Activated naive CD4-positive, alpha-beta T cell (primary cell): ENCODE measurements at places on chromosomes 7 and 10.

DNA sequence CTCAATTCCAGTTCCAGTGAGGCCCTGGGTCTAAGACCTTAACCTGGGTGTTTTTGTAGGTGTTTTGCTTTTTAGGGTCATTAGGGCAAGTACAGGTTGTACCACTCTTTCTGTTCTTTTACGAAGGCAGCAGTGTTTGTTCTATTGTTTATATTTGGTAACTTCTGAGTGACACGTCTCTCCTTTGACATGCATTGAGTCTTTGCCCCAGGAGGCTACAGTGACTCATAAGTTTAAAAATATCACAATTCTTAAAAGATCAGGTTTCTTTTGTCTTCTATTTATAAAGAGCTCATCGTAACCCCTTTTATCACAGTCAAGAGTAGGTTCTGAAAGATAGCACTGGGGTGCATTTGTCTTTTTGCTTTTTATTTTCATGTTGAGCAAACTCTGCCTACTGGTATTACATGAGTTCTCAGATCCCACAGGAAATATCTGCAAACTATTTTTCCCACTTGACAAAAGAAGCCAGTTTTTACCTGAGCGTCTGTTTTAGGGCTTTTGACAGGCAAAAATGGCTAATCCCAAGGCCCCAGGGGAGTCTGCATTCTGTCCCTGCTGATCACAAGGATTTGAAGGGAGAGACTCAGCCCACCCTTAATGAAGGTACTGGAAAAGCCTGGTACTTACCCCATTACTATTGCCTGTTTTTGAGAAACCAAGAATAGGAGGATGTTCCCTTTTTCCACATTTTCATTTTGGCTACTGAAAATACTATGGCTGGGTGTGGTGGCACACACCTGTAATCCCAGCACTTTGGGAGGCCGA, 7.9 kb downstream of the NUDT13 start:
- DNase-seq, result no peak

GRCh38 chr7:104017001-104017400, 27.5 kb upstream of the RELN start:
- no peak for DNase-seq

- DNase-seq, result no peak
These were observed 25.9 kb downstream of the SMNDC1 start for GRCh38 chr10:110278562-110279406.

DNA sequence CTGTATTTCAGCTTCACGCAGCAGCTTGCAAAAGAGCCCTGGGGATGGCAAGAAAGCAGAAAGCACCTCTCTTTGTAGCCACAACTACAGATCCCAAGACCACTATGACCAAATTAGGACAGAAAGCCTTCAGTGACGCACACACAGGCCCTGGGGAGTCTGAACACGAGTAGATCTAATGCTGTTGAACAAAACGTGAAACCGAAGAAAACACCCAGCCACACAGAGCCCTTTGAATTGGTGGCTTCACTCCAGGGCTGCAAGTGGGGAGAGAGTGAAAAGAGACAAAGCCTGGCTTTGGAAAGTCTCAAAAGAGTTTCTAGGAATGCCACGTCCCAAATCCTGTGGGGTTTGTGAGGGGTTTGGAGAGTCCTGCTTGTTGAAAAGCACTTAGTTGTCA, 28.4 kb downstream of the PLXNA4 start:
- no peak for DNase-seq

DNA sequence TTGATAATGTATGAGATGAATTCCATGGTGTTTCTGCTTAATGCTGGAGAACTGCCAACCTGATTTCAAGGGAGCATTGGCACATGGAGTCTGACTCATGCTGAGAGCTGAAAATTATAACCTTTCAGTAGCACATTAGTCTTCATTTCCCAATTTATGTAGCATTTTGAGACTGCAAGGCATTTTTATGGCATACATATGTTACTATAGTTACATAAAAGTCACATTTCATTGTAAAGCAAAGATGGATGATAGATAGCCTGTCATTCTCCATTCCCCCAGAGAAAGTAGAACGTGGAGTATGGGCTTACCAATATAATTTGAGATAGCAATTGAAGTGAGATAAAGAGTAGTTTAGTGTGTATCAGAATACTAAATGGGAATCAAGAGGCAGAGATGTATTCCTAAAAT, 103.1 kb downstream of the SLC16A9 start:
- no peak for DNase-seq

DNA sequence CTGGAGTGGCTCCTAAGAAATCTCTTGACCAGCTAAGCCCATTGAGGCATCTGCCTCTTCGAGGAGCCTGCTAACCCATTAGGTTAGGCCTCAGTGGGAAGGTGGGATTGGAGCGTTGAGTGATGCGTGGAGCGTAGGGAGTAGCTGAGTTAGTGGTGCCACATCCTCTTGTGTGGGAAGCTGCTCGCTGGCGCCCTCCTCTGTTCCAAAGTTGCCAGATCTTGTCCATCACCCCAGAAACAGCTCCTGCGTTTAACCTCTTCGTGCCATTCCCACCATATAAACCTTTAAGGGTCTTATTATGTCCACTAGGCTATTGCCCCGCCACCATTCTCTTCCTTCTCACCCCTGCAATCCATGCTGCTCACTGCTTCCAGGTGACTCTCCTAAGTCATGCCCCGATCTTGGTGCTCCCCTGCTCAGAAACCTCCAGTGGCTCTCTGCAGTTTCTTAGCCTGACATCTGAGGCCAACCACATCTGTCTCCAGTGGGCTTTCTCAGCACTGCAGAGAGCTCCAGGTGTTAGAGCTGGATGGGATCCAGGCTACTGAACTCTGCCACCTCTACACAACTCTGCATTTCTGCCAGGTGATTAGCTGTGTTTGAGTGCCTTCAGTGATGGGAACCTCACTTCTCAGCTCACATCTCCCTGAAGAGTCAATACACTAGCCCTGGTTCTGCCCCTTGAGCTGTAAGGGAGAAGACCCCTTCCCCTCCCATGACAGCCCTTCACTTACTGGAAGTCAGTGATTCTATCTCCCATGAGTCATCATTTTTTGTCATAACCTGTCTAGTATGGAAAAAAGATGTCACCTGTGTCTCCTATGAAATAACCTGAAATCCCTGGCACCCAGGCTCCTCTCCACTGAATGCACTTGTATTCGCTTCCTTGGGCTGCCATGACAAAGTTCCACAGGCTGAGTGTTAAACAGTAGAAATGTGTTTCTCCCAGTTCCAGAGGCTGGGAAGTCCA, 65.0 kb upstream of the FGFR2 start:
- no peak for DNase-seq

DNA sequence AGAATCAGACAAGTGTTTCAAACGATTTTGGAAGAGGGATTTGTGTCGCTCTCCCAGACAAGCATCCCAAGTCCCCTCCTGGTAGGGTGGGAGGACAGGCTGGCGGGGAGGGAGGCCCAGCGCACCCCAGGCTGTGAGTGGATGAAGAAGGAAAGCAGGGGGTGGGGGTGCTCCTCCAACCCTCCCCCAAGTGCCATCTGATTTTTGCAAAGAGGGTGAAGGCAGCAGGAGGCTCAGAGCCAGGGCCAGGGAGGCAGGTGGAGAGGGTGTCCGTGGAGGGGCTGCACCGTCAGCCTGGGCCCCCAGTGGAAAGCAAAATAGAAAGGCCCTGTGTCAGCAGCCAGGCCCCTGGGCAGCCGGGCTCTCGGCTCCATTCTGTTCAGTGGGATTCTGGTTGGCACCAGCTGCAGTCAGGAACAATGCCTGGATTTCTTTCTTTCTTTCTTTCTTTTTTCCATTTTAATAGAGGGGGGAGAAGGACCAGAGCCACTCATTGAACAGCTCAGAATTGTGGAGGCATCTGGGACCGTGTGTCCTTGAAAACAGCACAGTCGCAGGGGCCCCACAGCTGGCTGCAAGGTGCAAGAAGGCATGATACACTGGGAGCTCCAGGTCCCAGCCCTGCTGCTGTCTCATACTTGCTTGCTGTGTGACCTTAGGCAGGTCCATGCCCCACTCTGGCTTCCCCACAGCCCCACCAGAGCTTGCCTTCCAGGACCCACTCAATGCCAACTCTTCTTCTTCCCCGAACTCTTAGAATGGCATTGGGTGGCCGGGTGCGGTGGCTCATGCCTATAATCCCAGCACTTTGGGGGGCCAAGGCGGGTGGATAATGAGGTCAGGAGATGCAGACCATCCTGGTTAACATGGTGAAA, 7.1 kb upstream of the ZMIZ1 start:
- no peak for DNase-seq

GRCh38 chr7:12695965-12696364, 8.5 kb downstream of the ARL4A start:
- no peak for DNase-seq

DNA sequence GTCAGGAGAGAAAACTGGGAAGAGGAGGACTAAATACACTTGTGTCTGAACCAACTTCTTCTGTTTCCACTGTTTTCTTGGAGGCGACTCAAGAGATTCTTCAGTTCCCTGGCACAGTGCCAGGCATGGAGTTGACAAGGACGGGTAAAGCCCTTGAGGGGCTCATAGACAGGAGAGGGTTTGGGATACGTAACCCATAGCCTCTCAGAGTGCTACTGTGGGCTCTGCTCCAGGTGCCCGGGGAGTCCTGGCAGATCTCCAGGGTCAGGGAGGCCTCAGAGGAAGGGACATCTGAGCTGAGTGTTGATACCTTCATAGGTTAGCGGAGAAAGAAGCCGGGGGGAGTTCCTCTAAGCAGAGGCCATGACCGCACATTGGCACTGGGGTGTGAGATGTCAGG, 42.0 kb downstream of the GALNT17 start:
- no peak for DNase-seq

- DNase-seq, result no peak
These were observed 190.1 kb downstream of the PRPF18 start for GRCh38 chr10:13776861-13777311.

- peak; percentile 9 for DNase-seq
These were observed 47.8 kb downstream of the CPEB3 start for GRCh38 chr10:92242910-92243671.

DNA sequence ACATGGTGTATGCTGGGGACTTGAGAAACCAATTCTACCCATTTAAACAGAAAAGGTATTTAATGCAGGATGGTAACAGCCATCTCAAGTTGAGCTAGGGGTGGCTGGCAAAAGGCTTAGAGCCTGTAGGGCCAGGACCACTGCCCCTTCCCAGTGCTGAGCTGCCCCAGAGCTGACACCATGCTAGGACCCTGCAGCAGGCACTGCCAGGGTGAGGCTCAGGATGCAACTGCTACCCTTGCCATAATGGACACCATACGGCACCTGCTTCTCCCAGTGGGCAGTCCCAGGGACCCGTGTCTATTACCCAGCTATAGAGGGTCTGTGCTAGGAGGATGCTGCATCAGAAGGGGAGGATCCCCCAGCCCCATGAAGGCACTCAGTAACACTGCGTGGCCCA, 160.7 kb upstream of the ADCY1 start:
- no peak for DNase-seq

DNA sequence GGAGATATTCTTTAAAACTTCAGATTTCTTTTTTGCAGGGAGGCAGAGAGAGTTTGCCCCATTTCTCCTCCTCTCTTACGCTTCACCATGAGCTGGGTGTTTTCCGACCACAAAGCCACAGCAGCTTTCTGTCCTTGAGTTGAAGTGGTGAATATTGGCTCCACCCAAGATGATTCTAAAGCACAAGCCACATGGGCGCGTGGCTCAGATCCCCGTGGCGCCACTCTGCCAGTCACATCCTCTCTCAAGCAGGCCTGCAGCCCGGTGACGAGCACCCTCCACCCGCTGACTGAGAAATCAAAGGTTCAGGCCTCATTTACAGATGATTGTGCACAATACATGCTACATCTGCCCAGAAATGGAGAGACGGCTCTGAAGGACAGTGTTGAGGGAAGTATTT, 27.6 kb upstream of the RNF32 start:
- peak; percentile 11 for DNase-seq

GRCh38 chr7:1979591-1980560, 252.9 kb downstream of the MAD1L1 start:
- no peak for DNase-seq

DNA sequence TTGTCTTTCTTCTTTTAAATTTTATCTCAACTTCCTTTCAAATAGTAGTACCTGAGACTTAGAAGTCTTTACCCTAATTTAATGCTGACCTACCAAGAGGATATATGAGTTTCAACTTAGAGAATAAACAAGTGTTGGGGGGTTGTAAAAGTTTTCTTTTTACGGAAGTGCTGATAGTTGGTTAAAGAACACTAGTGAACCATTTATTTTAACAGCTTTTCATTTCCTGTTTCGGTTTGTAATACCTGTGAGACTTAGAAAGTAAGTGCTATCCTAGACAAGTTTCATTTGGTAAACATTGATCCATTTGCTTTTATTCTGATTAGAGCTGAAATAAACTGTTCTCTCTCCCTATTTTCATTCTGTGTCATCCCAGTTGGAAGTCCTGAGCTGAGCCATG, 683.1 kb upstream of the SORCS1 start:
- no peak for DNase-seq

DNA sequence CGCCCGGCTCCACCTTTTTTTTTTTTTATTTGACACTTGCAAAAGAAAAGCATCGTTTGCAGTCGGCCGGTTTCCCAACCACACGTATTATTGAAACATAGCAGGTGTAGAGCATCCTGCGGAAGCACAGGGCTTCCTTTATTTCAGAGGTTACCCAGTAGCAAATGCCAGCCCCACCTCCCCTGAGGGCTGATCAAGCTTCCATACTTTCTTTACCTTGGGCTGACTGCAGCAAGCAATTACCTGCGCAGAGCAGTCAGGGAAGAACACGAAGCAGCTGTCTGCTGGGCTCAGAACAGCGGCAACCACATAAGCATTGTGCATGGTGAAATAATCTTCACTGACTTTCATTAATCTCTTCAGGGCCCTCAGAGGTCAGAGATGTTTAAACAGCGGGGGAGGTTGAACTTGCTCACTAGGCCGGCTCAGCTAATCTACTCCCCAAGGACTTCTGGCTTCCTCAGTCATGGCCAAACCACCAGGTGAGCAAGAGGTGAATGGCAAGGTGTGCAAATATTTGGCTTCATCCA, 784.7 kb upstream of the AUTS2 start:
- DNase-seq, result no peak

DNA sequence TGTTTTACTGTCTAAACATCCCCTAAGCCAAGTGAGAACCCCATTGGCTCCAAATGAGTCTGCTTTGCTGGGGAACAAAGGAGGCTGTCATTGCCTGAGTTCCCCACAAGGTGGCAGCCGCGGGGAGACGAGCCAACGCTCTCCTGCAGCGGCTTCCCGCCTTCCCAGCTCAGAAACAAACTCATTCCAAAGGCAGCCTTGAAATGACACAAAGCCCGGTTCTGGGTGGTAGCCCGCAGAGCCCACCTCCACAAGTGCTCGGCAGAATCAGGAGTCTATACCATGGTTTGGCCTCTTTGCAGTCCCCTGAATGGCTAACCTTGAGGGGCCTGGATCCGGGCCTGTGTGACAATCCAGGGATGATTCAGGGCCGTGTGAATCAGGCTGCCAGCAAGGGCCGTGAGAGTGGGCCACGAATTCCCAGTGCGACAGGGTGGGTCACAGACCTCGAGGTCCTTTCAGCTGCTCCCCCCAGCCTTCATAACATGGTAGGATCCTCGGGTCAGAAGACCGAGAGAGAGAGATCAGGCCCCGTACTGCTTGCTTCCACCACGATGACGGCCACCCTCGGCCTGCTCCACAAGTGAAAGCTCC, 79.7 kb downstream of the DLG5 start:
- DNase-seq, result no peak

DNA sequence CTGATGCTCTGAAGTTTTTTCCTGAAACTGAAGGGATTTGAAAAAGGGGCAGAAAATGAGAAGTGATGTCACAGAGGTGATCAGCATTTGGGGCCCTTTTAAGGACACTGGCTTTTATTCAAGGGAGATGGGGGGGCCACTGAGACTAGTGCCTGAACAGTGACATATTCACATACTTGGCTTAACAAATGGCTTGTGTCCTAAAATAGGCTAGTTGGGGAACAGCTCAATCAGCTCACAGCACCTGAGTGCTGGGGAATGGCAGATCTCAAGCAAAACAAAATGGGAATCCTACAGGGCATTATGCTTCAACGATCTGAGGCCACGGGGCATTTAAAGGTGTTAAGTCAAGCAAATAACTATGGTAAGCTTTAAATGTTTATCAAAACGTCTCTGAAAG, 90.1 kb downstream of the UBE2H start:
- no peak for DNase-seq
